ENCODE measurements at places on chromosomes 7 and 10. TPM values are rescaled to one million over a fixed set of nuclear protein-coding genes. Genes with fewer than 3 reads are reported as not detected.

DNA sequence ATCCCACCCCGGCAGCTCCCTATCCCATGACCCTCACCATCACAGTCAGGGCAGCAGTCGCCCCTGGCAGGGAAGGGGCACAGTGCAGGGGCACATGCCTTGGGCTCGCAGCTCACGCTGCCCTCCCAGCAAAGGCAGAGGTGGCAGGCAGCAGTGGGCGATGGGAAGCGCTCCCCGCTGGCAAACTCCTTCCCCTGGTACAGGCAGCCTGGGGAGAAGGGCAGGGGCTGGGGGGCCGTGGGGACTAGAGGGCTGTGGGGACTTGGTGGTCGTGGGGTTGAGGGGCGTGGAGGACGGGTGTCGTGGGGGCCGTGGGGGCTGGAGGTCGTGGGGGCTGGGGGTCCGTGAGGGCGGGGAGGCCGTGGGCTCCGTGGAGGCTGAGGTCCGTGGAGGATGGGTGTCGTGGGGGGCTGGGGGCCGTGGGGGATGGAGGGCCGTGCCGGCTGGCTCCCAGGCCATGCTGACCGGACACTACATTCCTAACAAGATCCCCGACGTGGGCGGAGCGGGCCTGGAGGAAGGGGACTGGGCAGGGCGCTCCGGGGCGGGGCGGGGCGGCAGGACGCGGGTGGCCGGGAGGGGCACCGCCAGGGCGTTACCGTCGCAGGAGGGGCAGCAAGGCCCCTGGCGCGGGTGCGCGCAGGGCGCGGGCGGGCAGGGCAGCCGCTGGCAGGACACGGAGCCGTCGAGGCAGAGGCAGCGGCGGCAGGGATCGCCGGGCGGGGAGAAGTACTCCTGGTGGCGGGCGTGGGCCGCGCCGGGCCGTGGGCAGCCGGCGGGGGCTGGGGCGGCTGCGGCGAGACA, 20.0 kb downstream of the KCP start:
- H3K27me3 ChIP-seq: no peaks in the 10 kb centered on the region
- DNase-seq: peak; percentile 29
- H3K27ac ChIP-seq: no peak overlapping the region
- H3K4me3 ChIP-seq: no peak overlapping the region
- H3K4me1 ChIP-seq: peaks cover 10% of the 10 kb centered on the region

DNA sequence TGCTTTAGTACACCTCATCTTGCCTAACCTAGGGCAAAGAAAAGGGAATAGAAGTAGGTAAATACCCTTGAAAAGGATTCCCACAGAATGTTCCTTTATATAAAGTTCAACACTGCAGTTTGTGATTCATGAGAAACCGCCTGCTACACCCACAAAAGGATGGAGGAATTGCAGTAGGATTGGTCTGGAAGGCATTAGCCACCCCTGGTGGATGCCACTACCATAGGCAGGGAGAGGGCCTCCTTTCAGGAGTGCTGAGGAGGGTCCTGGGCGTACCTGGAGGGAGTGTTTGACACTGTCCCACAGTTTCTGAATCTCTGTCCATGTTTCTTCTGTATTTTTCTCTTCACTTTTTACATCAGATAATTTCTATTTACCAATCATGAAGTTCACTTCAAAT, 221.8 kb upstream of the TMEM72 start:
- H3K27me3 ChIP-seq: no peaks in the 10 kb centered on the region
- no peak overlapping the region for H3K27ac ChIP-seq
- no peaks in the 10 kb centered on the region for H3K4me1 ChIP-seq
- DNase-seq: no peak
- H3K36me3 ChIP-seq: no peaks in the 10 kb centered on the region

DNA sequence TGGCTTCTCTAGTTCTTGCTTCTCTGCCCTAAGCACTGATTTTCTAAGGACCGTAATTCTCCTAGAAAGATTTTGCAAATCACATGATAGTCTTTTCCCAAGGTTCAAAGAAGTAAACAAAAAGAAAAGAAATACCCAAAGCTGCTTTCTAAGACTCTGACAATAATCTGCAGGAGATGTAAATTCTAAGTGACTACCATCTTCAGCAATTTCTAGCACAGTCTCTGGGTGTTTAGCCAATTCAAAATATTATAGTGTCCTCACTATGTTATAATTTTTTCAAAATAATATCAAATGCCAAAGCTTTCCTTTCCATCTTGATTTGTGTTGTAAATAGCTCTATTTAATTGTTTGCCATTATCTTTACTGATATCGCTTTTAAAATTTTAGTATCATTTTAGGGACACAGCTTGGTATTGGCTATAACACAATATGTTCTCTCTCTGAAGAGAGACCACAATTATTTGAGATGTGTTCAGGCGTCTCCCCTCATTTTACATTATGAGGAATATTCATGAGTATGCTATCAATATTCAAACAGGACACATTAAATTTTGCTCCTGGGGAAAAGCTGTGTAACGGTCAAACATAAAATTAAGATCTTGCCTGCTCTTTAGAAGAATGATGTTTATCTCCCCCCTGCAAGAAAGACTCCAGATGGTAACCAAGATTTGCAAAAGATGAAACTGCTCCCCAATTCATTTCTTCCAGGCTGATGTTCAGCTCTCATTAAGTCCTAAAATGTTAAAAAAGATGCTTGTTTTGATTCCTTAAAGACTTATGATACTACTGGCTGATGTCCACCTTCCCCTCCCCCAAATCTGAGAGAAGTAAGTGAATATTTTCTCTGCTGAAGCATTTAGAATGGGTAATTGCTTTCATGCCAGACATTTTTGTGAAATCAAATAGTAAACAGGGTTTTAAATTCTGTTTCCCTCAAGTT, 191.9 kb upstream of the WDR11 start:
- H3K27me3 ChIP-seq: peaks cover 12% of the 10 kb centered on the region
- H3K27ac ChIP-seq: no peak overlapping the region
- H3K4me3 ChIP-seq: no peak overlapping the region
- no peaks in the 10 kb centered on the region for H3K36me3 ChIP-seq

DNA sequence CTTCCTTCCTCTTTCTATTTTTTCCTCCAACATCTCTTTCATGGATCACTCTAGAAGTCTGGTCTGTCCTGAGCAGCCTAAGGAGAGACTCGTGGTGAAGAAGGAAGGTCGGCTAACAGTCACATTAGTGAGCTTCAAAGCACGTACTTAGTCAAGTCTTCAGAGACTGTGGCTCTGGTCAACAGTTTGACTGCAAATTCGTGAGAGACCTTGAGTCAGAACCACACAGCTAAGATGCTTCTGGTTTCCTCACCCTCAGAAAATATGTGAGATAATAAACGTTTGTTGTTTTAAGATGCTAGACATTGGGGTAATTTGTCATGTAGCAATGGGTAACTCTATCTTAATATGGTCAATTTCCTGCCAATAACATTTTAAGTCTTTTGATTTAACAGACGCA, 126.2 kb upstream of the LRRN3 start:
- H3K4me3 ChIP-seq: no peak overlapping the region
- H3K4me1 ChIP-seq: no peaks in the 10 kb centered on the region
- DNase-seq: no peak
- H3K27ac ChIP-seq: no peak overlapping the region
- H3K27me3 ChIP-seq: no peaks in the 10 kb centered on the region

IGF2BP3 gene
- 29.8 TPM for total RNA-seq

FXYD4 gene
- not detected for total RNA-seq

OR6B1 gene
- total RNA-seq: not detected

EN2 gene
- total RNA-seq: not detected

GSTO2 gene
- 33.8 TPM for total RNA-seq

COPS6 gene
- total RNA-seq: 85.2 TPM

Measured in MCF 10A (cell line).